ENCODE measurements at places on chromosomes 13 and 19. TPM values are rescaled to one million over a fixed set of nuclear protein-coding genes. Genes with fewer than 3 reads are reported as not detected.

DNA sequence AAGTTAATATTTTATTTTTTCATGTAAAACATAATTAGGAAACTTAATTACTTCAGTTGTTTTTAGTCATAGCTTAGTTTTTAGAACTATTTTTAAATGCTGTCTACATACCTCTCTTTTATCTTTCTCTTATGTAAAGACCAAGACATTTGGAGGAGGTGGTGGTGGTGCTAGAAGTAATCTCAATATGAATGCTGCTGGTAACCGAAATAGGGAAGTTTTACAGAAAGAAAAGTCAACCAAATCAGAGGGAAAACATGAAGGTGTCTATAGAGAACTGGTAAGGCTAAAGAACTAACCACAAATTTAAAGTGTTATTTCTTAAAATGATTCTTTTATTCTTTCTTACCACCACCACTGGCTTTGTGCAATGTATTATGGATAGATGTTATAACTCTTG lies 97.3 kb downstream of the TDRD3 start:
- H3K4me3 ChIP-seq: no peak overlapping the region
- no peak overlapping the region for H3K27ac ChIP-seq
- H3K27me3 ChIP-seq: no peaks in the 10 kb centered on the region

DNA sequence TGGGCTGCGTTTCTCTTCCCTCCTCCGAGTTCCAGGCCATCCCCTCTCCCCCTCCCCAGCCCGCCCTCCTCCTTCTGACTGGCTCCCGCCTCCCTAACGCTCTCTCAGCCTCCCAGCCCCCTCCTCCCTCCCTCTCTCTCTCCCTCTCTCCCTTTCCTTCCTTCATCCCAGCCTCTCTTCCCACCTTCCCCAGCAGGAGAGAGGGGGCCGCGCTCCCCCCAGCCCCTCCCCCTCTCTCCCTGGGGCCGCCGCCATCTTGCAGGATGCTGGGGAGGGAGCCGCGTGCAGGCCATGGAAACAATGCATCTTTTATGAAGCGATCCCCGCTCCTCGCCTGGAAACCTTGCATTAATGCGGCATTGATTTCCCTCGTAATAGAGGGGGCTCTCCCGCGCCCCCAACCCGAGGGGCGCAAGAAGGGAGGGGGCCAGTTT lies 42.6 kb upstream of the ADGRL1 start:
- H3K27ac ChIP-seq: peak overlapping the region; percentile 52
- H3K4me3 ChIP-seq: peak overlapping the region; percentile 53
- no peaks in the 10 kb centered on the region for H3K36me3 ChIP-seq
- H3K4me1 ChIP-seq: peaks cover 18% of the 10 kb centered on the region

GRCh38 chr13:80572923-80573316 lies 232.0 kb upstream of the SPRY2 start:
- no peaks in the 10 kb centered on the region for H3K4me1 ChIP-seq
- H3K27ac ChIP-seq: no peak overlapping the region
- H3K36me3 ChIP-seq: no peaks in the 10 kb centered on the region
- H3K4me3 ChIP-seq: no peak overlapping the region
- no peak for DNase-seq

GRCh38 chr19:53467485-53468262 lies at the start of gene ZNF813:
Gene ZNF813 (plus strand): TSS chr19:53467733. CDS start chr19:53483823, 16,090 bp downstream.
- peaks cover 15% of the 10 kb centered on the region for H3K27me3 ChIP-seq
- H3K4me3 ChIP-seq: peak within 1 kb of the TSS; percentile 96
- H3K36me3 ChIP-seq: peaks cover 36% of the 10 kb centered on the region
- DNase-seq: peak; percentile 98
- peaks cover 29% of the 10 kb centered on the region for H3K4me1 ChIP-seq

DNA sequence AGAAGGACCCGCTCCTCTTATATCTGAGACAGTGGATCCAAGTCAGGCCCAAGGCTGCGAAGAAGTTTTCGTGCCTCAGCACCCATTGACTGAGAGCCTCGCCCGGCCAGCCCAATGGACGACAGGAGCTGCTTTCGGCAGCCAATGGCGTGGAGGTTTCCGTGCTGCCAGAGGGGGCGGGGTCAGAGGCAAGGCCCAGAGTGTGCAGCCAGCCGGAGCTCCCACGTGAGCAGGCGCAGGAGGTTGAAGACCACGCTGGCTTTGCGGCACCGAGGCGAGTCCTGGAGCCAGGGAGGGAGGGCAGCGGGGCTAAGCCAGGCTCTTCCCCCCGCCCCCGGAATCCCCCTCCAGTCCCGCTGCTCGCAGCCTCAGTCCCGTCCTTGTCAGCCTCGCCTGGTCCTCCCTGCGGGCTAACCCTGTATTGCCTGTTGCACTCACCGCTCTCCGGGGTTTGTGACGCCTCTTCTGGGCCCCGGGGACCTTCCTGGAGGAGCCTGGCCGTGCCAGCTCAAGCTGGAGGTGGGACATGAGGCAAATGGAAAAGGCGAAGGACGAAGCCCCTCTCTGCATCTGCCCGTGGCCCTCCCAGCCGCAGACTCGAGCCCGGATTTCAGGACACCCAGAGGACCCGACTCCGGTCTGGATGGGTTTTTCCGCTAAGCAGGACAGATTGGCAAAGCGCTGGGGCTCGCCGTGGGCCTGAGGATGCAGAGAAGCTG lies 1.5 kb downstream of the IFNL4 start:
- DNase-seq: no peak
- peaks cover 6% of the 10 kb centered on the region for H3K4me1 ChIP-seq
- H3K36me3 ChIP-seq: no peaks in the 10 kb centered on the region
- peaks cover 14% of the 10 kb centered on the region for H3K27me3 ChIP-seq
- peak overlapping the region; percentile 40 for H3K27ac ChIP-seq

- peaks cover 57% of the 10 kb centered on the region for H3K4me1 ChIP-seq
- H3K36me3 ChIP-seq: no peaks in the 10 kb centered on the region
- H3K27me3 ChIP-seq: no peaks in the 10 kb centered on the region
- peak overlapping the region; percentile 78 for H3K27ac ChIP-seq
Measured at GRCh38 chr19:8578642-8579265, 1.5 kb upstream of the MYO1F start.

- no peak overlapping the region for H3K27ac ChIP-seq
- no peak for DNase-seq
- peaks cover 25% of the 10 kb centered on the region for H3K4me1 ChIP-seq
- no peaks in the 10 kb centered on the region for H3K36me3 ChIP-seq
Measured at GRCh38 chr19:7211191-7211951, 82.8 kb downstream of the INSR start.

- H3K4me3 ChIP-seq: no peak overlapping the region
- H3K4me1 ChIP-seq: peaks cover 2% of the 10 kb centered on the region
- no peak for DNase-seq
- H3K27ac ChIP-seq: no peak overlapping the region
- no peaks in the 10 kb centered on the region for H3K36me3 ChIP-seq
Measured at GRCh38 chr13:75881109-75881775, 245.1 kb downstream of the LMO7 start.

GRCh38 chr19:30390356-30390988 lies 18.3 kb downstream of the ZNF536 start:
- DNase-seq: no peak
- H3K4me3 ChIP-seq: no peak overlapping the region
- no peak overlapping the region for H3K27ac ChIP-seq
- H3K27me3 ChIP-seq: peaks cover 18% of the 10 kb centered on the region
- no peaks in the 10 kb centered on the region for H3K4me1 ChIP-seq

DNA sequence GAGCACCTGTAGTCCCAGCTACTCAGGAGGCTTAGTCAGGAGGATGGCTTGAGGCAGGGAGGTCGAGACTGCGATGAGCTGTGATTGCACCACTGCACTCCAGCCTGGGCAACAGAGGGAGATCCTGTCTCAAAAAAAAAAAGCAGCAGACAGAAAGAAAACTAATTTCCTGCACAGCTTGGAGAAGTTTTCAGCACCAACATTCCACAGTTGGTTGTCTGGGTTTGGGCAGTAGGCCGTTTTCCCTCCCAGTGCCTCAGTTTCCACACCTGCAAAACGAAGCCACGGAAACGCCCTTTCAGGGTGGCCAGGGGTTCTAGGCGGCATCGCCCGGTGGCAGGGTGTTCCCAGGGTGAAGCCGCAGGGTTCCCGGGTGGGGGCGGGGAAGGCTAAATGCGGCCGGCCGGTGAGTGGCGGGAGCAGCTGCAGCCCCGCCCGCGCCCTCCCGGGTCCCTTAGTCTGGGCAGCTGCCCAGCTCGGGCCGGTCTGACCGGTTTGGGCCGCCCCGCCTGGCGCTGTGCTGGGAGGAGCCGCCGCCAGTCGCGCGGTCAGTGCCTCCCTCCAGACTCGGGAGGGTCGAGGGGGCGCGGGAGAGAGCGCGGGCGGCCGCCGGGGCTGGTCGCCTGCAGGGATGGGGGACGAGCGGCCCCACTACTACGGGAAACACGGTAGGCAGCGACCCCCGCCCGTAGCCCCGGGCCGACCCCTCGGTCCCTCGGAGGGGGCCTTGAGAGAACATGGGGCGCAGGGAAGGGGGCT lies at the start of gene SLC44A2:
Gene SLC44A2, plus strand, starts transcription at position 551 of the 759 bp plus-strand sequence. Its CDS starts 81 bp downstream, at position 632.
- H3K27ac ChIP-seq: peak within 1 kb of the TSS; percentile 87
- H3K4me1 ChIP-seq: peaks cover 49% of the 10 kb centered on the region
- no peak within 1 kb of the TSS for H3K4me3 ChIP-seq
- no peaks in the 10 kb centered on the region for H3K27me3 ChIP-seq

- peaks cover 22% of the 10 kb centered on the region for H3K4me1 ChIP-seq
- no peaks in the 10 kb centered on the region for H3K27me3 ChIP-seq
- DNase-seq: no peak
- no peak overlapping the region for H3K4me3 ChIP-seq
- no peaks in the 10 kb centered on the region for H3K36me3 ChIP-seq
Measured at GRCh38 chr13:114177245-114178010, 1.6 kb upstream of the CFAP97D2 start.

The FLT1 gene
- polyA plus RNA-seq: 0.97 TPM

The PGLYRP2 gene
- 0.37 TPM for polyA plus RNA-seq

The CYP4F2 gene
- not detected for polyA plus RNA-seq

The UCHL3 gene
- 44.3 TPM for polyA plus RNA-seq

The DOCK6 gene
- polyA plus RNA-seq: not detected

Data from naive thymus-derived CD8-positive, alpha-beta T cell (primary cell).